ENCODE measurements at places on chromosomes 1 and 21.

GRCh38 chr1:2584686-2585317, 1.8 kb upstream of the PRXL2B start:
- DNase-seq: peak; percentile 34

GRCh38 chr1:112870887-112871646, 84.9 kb downstream of the SLC16A1 start:
- no peak for DNase-seq

GRCh38 chr1:94927405-94928175, 680 bp upstream of the CNN3 start:
- peak; percentile 26 for DNase-seq

- DNase-seq: no peak
These were observed 24.7 kb downstream of the TENT5C start for GRCh38 chr1:117630423-117630998.

GRCh38 chr1:3529099-3529729, 74.7 kb downstream of the ARHGEF16 start:
- no peak for DNase-seq

DNA sequence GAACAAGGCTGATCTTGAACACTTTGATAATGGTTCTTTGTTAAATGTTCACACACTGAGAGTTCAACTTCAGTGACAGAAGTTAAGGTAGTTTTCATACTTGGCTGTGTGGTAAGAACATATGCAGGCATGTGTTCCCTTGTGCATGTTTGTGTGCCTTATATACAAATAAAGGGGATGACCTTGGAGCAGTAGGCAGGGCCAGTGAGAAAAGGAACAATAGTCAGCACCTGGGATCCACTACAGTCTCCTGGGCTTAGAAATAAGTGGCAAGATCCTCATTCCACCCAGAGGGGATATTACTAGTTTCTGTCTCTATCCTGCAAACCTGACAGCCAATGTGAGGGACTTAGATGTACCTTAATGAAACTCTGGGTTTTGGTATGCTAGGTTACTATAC, 50.3 kb upstream of the DMRTA2 start:
- no peak for DNase-seq

DNA sequence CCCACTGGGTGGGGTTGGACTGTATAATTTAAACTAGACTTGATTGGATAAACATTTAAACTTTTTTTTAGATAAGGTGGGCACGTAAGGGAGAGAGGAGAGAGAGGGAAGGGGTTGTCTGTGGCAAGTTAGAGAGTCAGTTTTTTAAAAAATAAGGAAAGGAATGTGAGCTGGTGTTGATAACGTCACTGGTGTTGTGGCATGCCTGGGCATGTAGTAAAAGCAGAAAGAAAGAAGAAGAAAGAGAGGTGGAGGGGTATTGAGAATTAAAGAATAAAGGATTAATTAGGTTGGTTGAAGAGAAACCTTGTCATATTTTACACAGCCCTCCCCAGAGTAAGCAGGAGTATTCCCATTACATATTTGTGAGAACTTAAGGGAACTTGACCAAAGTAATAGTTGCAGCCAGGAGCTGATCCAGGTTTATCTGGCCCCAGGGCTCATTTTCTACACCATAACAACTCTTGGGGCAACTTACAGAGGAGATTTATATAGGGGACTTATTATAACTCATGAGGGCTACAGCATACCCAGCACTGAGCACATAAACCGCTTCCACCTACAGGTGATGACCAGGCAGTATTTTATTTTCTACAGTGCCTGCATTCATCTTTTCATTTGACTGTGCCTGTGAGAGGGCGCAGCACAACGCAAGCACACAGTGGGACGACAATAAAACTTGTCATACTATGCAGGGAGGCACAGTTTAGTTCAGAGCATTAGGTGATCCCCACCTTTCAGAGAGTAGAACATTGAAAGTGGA, 70.2 kb downstream of the CCDC30 start:
- no peak for DNase-seq

DNA sequence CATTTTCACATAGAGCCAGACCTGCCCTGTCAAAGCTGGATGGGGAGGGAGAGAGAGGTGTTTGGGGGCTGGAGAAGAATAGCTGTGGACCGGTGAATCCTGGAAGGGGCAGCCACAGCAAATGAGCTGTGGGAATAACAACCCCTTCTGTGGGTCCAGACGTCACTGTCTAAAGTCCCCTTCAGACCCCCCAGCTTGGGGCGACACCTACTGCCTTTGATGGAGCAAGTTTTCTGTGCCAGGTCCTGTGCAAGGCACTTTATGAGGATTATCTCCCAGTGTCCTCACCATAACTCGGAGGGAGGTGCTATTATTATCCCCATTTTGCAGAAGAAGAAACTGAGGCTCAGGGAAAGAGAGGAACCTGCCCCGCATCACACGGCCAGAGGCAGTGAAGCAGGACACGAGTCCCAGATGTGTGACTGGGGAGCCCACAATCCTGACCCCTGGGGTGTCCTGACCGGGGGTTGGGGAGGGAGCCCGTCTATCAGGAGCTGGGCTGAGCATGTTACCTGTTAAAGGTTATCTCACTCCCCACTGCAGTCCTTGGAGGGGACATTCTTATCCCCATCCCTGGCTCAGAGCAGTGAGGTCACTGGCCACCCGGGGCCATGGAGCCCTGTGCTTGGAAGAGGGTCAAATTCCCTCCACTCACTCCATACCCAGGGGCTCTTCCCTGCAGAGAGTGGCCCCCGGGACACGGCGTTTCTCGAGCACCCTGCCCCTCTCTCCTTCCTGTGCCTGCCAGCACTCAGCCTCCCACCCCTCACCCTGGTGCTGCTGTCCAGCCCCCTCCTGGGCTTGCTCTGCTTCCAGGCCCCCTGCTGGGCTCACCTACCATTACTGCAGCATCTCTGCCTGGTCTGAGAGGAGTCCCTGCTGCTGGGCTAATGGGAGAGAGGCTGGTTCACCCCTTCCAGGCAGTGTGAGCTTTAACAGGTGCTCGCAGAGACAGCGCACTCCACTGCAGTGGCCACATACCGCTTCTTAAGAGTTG, 132.9 kb downstream of the PTPRU start:
- no peak for DNase-seq

GRCh38 chr21:25925936-25926335, 191.2 kb downstream of the GABPA start:
- DNase-seq: no peak

GRCh38 chr1:31198150-31198549, 41.5 kb downstream of the NKAIN1 start:
- no peak for DNase-seq

GRCh38 chr1:79777481-79778219, 771.1 kb upstream of the ADGRL4 start:
- DNase-seq: no peak

- no peak for DNase-seq
These were observed 1.2 kb downstream of the PKN2 start for GRCh38 chr1:88685259-88685620.

Measured in stimulated activated CD8-positive, alpha-beta memory T cell treated with anti-CD3 and anti-CD28 coated beads, Interleukin-4, amount 100 ng/mL, for 48 hours (primary cell).